Motor neuron (in vitro differentiated cells): ENCODE measurements at places on chromosomes 11 and 22. TPM values are rescaled to one million over a fixed set of nuclear protein-coding genes. Genes with fewer than 3 reads are reported as not detected.

Gene OR2AG2
- total RNA-seq: 0.34 and 0.66 TPM in 2 replicates

Gene MPPED2
- 3.7 and 4.1 TPM in 2 replicates for total RNA-seq

Gene IRAG1
- total RNA-seq: 0.49 and 0.52 TPM in 2 replicates

- no peak for ATAC-seq
Measured at GRCh38 chr22:31631436-31631835, 30.6 kb downstream of the PISD start.

- ATAC-seq: peak; percentile 20
Measured at GRCh38 chr11:122192634-122193255, 76.7 kb upstream of the BLID start.

DNA sequence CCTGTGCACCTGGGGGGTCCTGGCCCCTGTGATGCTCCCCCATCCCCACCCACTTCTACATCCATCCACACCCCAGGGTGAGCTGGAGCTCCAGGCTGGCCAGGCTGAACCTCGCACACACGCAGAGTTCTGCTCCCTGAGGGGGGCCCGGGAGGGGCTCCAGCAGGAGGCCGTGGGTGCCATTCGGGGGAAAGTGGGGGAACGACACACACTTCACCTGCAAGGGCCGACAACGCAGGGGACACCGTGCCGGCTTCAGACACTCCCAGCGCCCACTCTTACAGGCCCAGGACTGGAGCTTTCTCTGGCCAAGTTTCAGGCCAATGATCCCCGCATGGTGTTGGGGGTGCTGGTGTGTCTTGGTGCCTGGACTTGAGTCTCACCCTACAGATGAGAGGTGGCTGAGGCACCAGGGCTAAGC lies 20.0 kb upstream of the TALDO1 start:
- ATAC-seq: peak; percentile 2

GRCh38 chr11:102345904-102346303 lies 1.1 kb upstream of the BIRC2 start:
- no peak for ATAC-seq
